ENCODE measurements at places on chromosomes 3 and 15. TPM values are rescaled to one million over a fixed set of nuclear protein-coding genes. Genes with fewer than 3 reads are reported as not detected.

Gene ZNF717
- 15.7 TPM for total RNA-seq

Gene GRM7
- total RNA-seq = 0.18 TPM

Gene SLC38A3
- total RNA-seq = 3.0 TPM

Gene PLCH1
- total RNA-seq = 0.23 TPM

Gene TMCO5A
- total RNA-seq = not detected

Gene CYP1A2
- not detected for total RNA-seq

Gene CTXN2
- total RNA-seq = not detected

Gene SLC51B
- total RNA-seq = not detected

Gene NRROS
- 6.3 TPM for total RNA-seq

Gene PAQR5
- total RNA-seq = 0.50 TPM

Gene SLC12A8
- total RNA-seq = 1.5 TPM

Gene FAM107A
- total RNA-seq = 2.7 TPM

Gene AMOTL2
- 44.8 TPM for total RNA-seq

Gene SELENOK
- 38.9 TPM for total RNA-seq

Gene RLBP1
- not detected for total RNA-seq

Data from ovary (tissue), 10 donors.